Fibroblast of mammary gland (primary cell): ENCODE measurements at places on chromosomes 2 and 18.

DNA sequence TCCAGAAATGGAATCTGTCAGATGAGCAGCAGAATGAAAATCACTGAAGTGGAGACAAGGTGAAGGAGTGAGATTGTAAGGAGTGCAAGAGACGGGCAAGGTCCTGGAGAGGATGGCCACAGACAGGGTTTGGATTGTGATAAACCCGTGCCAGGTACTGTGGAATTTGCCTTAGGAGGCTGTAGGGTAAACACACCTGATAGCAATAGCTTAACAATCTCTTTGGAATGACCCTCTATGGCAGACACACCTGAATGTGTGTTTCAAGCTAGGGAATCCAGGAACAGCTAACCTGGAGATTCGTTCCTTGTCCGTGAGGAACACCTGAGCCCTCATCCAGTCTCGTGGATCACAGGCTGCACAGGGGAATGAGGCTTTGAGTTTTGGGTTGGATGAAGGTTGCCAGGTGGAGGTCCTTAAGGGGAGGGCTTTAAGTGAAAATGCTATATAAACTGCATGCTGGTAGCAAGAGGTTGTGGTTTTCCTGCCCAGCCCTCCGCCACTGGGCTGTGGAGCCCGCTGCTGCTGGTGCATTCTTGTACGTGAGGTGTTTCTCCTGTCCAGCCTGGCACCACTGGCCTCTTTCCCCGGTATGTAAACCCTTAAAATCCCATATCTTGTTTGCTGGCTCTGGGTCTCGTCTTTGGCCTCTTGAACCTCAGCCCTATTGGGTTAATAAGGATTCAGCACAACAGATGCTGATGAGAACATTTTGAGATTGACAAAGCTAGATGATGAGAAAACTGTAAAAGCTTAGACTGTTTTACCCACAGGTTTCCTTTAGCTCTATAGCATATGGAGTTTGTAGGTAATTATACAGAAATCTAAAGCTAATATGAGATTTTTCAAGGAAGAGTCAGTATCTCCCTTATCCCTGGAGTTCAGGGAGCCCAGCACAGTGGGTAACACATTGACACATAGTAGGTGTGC is 117.9 kb downstream of the ARHGAP15 start:
- DNase-seq = no peak

DNA sequence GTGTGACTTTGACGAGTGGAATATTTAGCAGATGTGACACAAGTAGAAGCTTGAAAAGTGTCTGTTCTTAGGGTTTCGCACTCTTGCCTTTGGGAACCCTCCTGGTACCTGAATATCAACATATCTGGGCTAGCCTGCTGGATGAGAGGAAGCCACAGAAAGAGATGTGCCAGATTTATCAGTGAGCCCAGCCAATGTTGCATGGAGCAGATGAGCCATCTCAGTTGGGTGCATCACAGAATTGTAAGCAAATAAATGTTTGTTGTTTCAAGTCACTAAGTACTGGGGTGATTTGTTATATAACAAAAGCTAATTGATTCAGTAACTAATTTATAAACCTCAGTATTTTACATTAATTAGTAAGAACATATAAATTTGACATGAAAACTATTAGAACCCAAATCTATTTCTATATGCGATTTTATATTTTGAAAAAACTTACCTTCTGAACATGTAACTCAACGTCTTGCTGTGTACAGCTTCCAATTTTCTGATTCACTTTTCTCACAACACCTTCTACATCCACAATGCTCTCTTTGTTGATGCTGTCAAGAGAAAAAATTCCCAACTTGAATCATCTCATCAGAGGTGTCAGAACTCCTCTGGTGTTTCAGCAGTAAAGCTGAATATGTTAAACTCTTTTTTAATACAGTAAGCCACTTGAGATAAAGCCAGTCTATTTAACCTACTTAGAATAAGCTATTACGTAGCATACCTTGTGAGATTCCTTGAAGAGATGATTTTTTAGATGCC is 42.3 kb downstream of the DARS1 start:
- no peak for DNase-seq

GRCh38 chr2:12856934-12857601 is 140.3 kb downstream of the TRIB2 start:
- peak; percentile 59 for DNase-seq

DNA sequence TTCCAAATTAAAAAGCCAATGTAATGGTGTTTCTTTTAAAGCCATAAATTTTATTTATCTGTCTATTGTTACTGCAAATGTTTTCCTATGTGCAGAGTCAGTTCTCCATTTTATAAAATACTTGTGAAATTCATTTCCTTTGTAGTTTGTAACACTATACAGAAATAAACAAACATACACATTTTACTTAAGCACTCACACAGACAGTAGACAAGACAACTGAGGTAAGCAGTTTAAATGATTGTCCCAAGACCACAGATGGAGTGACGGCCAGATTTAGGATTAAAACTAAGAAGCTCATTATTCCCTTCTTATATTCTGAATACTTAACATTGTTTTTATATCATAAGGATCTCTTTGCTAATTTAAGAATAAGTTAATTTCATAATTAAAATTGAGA is 100.9 kb downstream of the BAZ2B start:
- peak; percentile 16 for DNase-seq

GRCh38 chr18:36786686-36787085 is 42.1 kb downstream of the TPGS2 start:
- peak; percentile 68 for DNase-seq

DNA sequence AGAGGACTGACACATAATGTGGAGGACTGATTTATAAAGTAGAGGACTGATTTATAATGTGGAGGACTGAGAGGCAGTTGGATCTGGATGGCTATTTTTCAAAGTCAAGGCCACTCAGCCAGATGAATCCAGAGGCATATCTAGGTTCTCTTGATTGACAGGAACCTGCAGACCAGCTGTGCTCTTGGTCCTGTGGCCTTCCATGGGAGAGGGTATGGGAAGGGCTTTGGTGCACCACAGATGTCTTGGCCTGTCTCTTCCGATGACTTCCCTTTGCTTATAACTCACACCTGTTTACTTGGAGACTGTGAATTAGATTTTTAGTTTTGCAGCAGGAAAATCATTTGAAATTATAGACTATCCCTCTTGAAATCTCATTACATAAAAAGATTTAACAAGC is 32.3 kb downstream of the AGAP1 start:
- DNase-seq = no peak

GRCh38 chr2:214311031-214311533 is 99.8 kb upstream of the VWC2L start:
- no peak for DNase-seq

- DNase-seq = no peak
Measured at GRCh38 chr18:62998443-62998842, 283.1 kb downstream of the PHLPP1 start.
